ENCODE measurements at places on chromosomes 4 and X.

GRCh38 chr4:184387351-184387750, 87.0 kb downstream of the IRF2 start:
- DNase-seq, result no peak

- DNase-seq, result no peak
Observed at GRCh38 chr4:187478292-187479140, 517.1 kb upstream of the ZFP42 start.

DNA sequence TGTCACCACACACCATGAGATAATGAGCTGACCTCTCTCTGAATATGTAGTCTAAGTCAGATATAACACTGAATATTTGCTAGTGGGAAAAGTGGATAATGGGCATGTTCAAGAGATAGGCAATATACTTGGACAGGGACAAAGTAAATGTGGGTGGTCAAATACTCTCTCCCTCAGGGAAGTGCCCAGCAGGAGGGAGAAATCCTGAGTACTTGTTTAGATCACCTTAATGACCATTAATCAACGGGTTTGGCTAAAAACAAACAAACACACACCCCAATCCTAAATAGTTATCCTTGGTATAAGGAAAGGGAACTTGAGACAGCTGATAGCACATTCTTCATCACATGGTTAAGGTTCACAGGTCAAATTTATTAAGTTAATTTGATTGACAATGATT, 933.5 kb downstream of the C4orf33 start:
- no peak for DNase-seq

GRCh38 chr4:153472122-153473037, 6.2 kb downstream of the TMEM131L start:
- DNase-seq, result no peak

- DNase-seq, result no peak
Observed at GRCh38 chrX:152638443-152638904, 779 bp downstream of the GABRQ start.

Measured in effector CD8-positive, alpha-beta T cell (primary cell).